Mesenchymal stem cell (in vitro differentiated cells and primary cell): ENCODE measurements at places on chromosomes 16 and 17.

GRCh38 chr16:89827383-89828198, 684 bp upstream of the SPIRE2 start:
- no peaks in the 10 kb centered on the region for H3K36me3 ChIP-seq
- peak overlapping the region; percentile 81 for H3K4me3 ChIP-seq
- H3K4me1 ChIP-seq: peaks cover 17% of the 10 kb centered on the region

DNA sequence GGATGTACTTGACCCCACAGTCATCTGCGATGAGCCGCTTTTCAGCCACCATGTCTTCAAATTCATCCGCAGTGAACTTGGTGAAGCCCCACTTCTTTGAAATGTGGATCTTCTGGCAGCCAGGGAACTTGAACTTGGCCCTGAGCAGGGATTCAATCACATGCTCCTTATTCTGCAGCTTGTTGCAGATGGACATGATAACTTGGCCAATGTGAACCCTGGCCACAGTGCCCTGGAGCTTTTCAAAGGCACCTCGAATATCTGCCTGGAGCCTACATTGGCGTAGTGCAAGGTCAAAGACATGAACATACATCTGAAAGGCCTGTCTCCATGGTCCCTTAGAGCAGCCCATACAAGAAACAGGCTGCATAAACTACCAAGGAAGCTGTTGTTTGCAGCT, 1.8 kb upstream of the TENT4B start:
- no peaks in the 10 kb centered on the region for H3K36me3 ChIP-seq
- H3K27ac ChIP-seq: no peak overlapping the region
- H3K4me3 ChIP-seq: no peak overlapping the region

DNA sequence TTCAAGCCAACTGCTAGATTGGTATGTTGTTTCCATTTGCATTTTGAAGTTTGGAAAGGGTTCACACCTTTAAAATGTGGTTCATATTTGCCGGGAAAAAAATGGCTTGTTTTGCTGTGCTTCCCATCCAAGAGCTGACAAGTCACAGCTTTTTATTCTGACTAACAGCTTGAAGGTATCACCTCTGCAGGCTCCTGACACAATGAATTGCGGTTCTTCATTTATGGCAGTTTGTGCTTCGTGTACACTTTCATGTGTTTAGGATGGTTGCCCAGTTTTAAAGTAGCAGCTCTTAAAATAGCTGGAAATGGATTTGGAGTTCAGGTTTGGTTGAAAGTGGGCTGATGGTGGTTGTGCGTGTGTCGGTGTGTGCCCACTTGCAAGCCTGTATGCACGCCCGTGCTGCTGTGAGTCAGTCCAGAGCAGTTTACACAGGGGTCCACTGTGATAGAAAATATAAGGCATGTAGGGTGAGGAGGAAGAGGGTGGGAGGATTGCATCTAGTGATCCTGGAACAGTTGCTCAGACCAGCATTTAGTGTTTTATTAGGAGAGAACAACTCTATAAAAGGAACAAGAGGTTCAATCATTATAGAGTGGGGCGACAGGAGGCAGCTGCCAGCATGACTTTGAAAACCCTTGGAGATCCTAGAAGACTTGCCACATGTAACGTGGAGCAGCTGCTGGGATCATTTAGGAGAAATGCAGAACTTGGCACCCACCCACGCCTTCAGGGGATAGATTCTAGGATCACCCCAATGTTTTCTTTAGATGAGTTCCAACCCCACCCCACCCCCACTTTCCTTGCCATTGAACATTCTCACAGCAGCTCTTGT, 108.0 kb upstream of the TBX2 start:
- no peaks in the 10 kb centered on the region for H3K27me3 ChIP-seq
- H3K4me3 ChIP-seq: no peak overlapping the region
- H3K36me3 ChIP-seq: no peaks in the 10 kb centered on the region
- DNase-seq: peak; percentile 35

GRCh38 chr16:4769306-4769638, 2.3 kb upstream of the ZNF500 start:
- H3K4me1 ChIP-seq: peaks cover 18% of the 10 kb centered on the region
- peaks cover 9% of the 10 kb centered on the region for H3K36me3 ChIP-seq
- no peak for DNase-seq
- H3K27ac ChIP-seq: no peak overlapping the region

GRCh38 chr16:67216612-67217490, 10.1 kb upstream of the TMEM208 start:
- H3K27me3 ChIP-seq: no peaks in the 10 kb centered on the region
- no peak for DNase-seq
- no peak overlapping the region for H3K4me3 ChIP-seq
- peaks cover 4% of the 10 kb centered on the region for H3K4me1 ChIP-seq

- no peaks in the 10 kb centered on the region for H3K36me3 ChIP-seq
- no peak overlapping the region for H3K4me3 ChIP-seq
- no peaks in the 10 kb centered on the region for H3K4me1 ChIP-seq
- H3K27me3 ChIP-seq: no peaks in the 10 kb centered on the region
- no peak for DNase-seq
Observed at GRCh38 chr16:78543023-78543422, 443.6 kb downstream of the WWOX start.

DNA sequence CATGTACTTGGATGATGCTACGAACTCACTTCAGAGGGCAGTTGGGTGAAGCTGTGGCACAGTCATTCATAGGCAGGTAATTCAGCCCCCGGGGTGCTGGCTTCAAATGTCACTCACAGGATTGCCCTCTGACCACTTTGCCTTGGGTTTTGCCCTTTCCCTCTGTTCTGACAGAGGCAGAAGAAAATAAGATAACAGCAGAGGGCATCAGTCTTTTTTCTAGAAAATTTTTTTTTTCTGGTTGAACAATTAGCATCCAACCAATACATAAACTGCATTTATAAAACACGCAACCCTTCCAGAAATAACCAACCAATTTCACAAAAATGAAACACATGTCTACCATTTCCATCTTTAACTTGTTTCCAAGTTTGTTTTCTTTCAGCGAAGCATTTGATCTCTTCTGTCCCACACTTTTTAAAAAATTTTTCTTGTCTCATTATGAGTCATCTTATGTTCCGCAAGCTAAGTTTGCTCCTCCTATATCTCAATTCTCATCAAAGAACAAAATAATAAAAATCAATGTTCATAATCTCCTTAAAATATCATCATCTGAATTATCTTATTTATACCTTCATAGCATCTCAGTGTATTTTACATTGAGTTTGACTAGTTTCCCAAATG, 15.6 kb downstream of the NACA2 start:
- H3K4me1 ChIP-seq: no peaks in the 10 kb centered on the region
- DNase-seq: no peak
- H3K27ac ChIP-seq: no peak overlapping the region
- H3K4me3 ChIP-seq: no peak overlapping the region
- peaks cover 2% of the 10 kb centered on the region for H3K27me3 ChIP-seq

DNA sequence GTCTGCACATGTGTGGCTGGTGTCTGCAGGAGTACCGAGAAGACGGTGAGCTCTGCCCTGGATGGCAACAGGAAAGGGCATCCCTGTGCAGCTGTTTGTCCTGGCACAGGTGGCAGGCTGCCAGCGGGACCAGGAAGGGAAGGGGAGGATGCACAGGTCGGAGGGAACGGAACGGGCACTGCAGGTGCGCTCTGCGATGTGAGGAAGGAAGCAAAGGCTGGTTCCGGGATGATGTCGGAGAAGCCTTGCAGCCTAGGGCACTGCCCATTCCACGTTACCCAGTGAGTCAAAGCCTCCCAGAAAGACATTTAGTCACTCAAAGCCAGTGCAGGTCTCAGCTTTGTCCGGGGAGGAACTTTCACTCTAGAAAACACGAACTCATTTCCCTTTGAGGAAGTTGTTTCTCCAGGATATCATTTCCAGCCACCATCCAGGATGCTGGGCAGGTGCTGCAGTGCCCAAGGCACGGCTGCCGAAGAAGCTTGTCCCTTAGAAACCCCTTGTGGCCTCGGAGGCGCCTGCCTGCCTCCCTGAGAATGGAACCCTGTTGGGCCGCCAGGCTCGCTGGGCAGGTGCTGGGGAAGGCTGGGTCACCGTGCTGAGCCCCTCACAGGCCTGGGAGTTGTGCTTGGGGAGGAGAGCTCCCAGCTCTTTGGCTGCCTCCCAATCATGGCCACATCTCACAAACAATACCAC, 4.5 kb upstream of the TMEM235 start:
- peaks cover 28% of the 10 kb centered on the region for H3K27me3 ChIP-seq
- H3K4me1 ChIP-seq: peaks cover 13% of the 10 kb centered on the region
- no peak overlapping the region for H3K27ac ChIP-seq
- no peak overlapping the region for H3K4me3 ChIP-seq

- no peak for DNase-seq
- H3K4me3 ChIP-seq: no peak overlapping the region
- H3K4me1 ChIP-seq: no peaks in the 10 kb centered on the region
- no peaks in the 10 kb centered on the region for H3K27me3 ChIP-seq
- no peak overlapping the region for H3K27ac ChIP-seq
- H3K36me3 ChIP-seq: no peaks in the 10 kb centered on the region
Observed at GRCh38 chr17:54028986-54029580, 206.4 kb downstream of the KIF2B start.

- H3K27ac ChIP-seq: no peak overlapping the region
- H3K4me3 ChIP-seq: no peak overlapping the region
- no peak for DNase-seq
- H3K4me1 ChIP-seq: no peaks in the 10 kb centered on the region
- no peaks in the 10 kb centered on the region for H3K36me3 ChIP-seq
- H3K27me3 ChIP-seq: no peaks in the 10 kb centered on the region
Observed at GRCh38 chr16:20610211-20610891, 34.2 kb upstream of the ACSM2B start.

DNA sequence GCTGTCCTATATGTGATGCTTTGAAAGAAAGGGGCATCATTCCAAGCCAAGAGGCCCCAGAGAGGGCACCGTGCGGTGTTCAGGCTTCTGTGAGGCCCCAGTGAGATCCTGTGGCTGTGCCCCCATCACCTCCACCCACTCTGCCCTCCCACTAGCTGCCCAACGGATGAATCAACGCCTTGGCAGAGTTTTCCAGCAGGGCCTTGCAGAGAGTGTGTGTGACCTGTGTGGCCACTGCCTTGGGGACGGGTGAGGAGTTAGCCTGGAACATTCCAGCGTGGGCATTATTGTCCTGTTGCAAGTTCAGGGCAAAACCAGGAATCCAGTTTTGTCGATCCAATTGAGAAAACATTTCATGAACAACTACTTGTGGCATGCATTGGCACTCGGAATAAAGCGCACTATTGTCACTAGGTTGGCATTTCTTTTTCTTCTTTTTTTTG, 53.7 kb downstream of the SF3B3 start:
- peak; percentile 45 for DNase-seq
- peak overlapping the region; percentile 44 for H3K27ac ChIP-seq
- peaks cover 10% of the 10 kb centered on the region for H3K36me3 ChIP-seq
- no peaks in the 10 kb centered on the region for H3K27me3 ChIP-seq
- H3K4me3 ChIP-seq: no peak overlapping the region

GRCh38 chr17:59345476-59345875, 14.0 kb downstream of the YPEL2 start:
- H3K27ac ChIP-seq: no peak overlapping the region
- peaks cover 4% of the 10 kb centered on the region for H3K36me3 ChIP-seq
- no peaks in the 10 kb centered on the region for H3K27me3 ChIP-seq
- peaks cover 10% of the 10 kb centered on the region for H3K4me1 ChIP-seq
- H3K4me3 ChIP-seq: no peak overlapping the region

- no peak overlapping the region for H3K4me3 ChIP-seq
- H3K27me3 ChIP-seq: peaks cover 30% of the 10 kb centered on the region
- no peaks in the 10 kb centered on the region for H3K36me3 ChIP-seq
- H3K4me1 ChIP-seq: peaks cover 6% of the 10 kb centered on the region
- no peak for DNase-seq
- no peak overlapping the region for H3K27ac ChIP-seq
Observed at GRCh38 chr16:25690552-25691143, 1.1 kb upstream of the HS3ST4 start.

DNA sequence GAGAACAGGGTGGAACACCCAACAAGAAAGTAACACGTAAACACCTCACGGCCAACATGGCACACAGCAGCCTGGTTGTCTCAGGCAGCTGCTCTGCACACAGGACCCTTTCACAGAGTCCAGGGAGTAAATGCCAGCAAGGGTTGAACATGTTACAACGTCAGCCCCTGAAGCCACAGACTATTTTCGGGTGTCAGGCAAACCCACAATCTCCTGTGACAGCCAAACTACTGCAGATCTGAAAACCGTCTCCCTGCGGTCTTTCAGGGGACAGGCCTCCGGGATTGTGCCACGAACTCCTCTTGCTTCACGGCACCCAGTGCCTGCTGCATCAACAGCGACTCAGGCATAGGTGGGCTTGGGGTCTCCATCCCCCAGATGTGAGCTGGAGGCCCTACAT, 127.7 kb downstream of the XYLT1 start:
- no peak for DNase-seq
- H3K4me3 ChIP-seq: no peak overlapping the region
- no peaks in the 10 kb centered on the region for H3K27me3 ChIP-seq
- no peaks in the 10 kb centered on the region for H3K4me1 ChIP-seq

DNA sequence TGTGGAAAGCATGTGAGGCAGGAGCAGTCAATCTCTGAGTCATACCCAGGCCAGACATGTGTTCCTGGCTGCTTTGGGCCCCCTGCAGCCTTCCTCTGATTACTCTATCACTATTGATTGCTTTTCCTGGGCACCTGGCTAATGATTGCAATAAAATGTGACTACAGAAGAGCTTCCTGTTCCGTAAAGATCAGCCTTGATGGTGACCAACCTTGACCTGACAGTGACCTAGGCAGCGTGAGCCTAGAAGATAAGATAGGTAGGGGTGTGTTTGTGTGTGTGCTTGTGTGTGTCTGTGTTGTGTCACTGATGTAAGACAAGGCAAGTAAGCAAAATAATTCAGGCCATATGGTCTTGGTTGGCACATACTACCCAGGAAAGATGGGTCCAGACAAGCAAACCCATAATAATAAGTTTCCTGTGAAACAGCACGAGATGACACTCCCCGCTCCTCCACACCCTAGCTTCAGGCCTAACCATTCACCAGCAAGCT, 367.7 kb upstream of the CDH11 start:
- no peaks in the 10 kb centered on the region for H3K27me3 ChIP-seq
- no peak overlapping the region for H3K27ac ChIP-seq

DNA sequence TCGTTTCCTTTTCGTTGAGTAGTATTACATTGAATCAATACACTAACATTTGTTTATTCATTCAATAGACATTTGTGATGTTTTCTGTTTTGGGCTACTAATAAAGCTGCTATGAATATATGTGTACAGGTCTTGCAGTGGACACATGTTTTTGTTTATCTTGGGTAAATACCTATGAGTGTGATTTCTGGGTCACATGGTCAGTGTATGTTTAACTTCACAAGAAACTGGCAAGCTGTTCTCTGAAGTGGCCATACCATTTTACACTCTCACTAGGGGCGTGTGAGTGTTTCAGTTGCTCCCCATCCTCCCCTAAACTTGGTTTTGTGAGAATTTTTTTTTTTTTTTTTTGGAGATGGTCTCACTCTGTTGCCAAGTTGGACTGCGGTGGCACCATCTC, 35.0 kb downstream of the PKD1L3 start:
- no peaks in the 10 kb centered on the region for H3K4me1 ChIP-seq
- no peak overlapping the region for H3K27ac ChIP-seq

DNA sequence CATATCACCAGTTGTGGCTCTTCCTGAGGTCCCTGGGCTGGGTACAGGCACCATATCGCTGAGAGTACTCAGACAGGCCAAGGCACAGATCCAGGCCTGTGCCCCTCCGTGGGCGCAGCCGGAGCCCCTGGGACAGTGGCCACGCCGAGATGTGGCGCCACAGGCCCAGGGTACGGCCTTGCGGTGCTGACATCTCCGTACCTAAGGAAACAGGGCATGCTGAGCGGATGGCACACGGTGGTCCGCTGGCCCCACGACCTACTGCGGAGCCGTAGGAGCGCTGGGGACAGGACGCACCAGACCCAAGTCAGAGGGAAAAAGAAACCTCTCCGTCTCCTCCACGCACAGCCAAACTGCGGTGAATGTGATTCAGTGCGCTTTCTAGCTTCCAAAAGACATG, 26.5 kb downstream of the NDUFAF8 start:
- peaks cover 7% of the 10 kb centered on the region for H3K4me1 ChIP-seq
- no peaks in the 10 kb centered on the region for H3K27me3 ChIP-seq
- no peak overlapping the region for H3K27ac ChIP-seq
- DNase-seq: no peak
